ENCODE measurements at places on chromosomes 3 and 15.

GRCh38 chr3:78268716-78269668 lies 1229.1 kb downstream of the ROBO2 start:
- H3K27me3 ChIP-seq, result no peaks in the 10 kb centered on the region
- no peaks in the 10 kb centered on the region for H3K4me1 ChIP-seq
- no peak overlapping the region for H3K27ac ChIP-seq
- H3K36me3 ChIP-seq, result no peaks in the 10 kb centered on the region
- no peak overlapping the region for H3K4me3 ChIP-seq

DNA sequence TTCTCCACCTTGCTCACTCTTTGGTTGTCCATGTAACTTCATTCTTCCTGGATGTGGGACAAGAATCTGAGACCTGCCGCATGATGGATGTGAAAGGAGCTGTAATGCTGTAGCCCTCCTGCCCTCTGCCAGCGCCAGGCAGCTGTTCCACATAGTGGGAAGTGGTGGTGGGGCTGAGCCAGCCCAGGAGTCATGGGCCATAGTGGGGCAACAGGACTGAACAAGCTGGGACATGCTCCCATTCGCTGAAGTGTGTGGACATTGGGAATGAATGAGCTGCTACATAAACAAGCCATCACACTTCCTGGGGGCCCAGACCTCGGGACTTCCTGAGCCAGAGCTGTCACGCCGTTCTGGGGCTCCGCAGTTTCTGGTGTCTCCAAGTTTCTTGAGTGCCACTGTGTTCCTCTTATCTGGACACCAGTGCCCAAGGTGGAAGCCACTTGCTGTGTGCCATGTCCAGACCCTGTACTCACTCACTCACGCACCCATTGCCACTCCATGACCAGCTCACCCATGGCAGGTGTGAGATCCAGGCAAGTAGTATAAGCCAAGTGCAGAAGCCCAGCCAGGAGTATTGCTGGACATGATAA lies 624.3 kb upstream of the EPHA6 start:
- no peaks in the 10 kb centered on the region for H3K4me1 ChIP-seq
- no peak overlapping the region for H3K27ac ChIP-seq
- no peak for DNase-seq
- H3K4me3 ChIP-seq, result no peak overlapping the region
- H3K27me3 ChIP-seq, result no peaks in the 10 kb centered on the region
- H3K36me3 ChIP-seq, result no peaks in the 10 kb centered on the region

GRCh38 chr3:10453431-10454163 lies 51.8 kb downstream of the ATP2B2 start:
- H3K27ac ChIP-seq, result no peak overlapping the region
- H3K27me3 ChIP-seq, result peaks cover 20% of the 10 kb centered on the region
- H3K4me1 ChIP-seq, result no peaks in the 10 kb centered on the region
- DNase-seq, result no peak
- no peaks in the 10 kb centered on the region for H3K36me3 ChIP-seq

- no peaks in the 10 kb centered on the region for H3K27me3 ChIP-seq
- no peak for DNase-seq
- H3K36me3 ChIP-seq, result peaks cover 2% of the 10 kb centered on the region
- H3K27ac ChIP-seq, result no peak overlapping the region
- H3K4me1 ChIP-seq, result peaks cover 2% of the 10 kb centered on the region
Measured at GRCh38 chr3:177894081-177894728, 642.0 kb upstream of the KCNMB2 start.

DNA sequence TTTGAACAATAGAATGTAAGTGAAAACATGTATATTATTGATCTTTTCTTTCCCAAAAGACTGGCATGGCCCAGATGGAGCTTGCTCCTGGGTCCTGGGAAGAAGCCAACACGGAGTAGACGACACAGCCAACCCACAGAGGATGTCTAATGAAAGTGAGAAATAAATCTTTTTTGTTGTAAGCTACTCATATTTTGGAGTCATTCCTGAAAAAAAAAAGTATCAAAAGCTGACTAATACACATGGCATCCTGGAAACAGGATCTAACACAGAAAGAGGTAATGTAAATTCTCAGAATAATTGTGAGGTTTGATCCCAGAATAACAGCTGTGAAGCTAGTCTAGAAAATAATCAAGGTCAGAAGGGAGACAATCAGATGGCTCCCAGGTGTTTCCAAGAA lies 12.6 kb upstream of the FRMD5 start:
- H3K4me1 ChIP-seq, result no peaks in the 10 kb centered on the region
- H3K4me3 ChIP-seq, result no peak overlapping the region
- H3K36me3 ChIP-seq, result no peaks in the 10 kb centered on the region
- H3K27me3 ChIP-seq, result no peaks in the 10 kb centered on the region

DNA sequence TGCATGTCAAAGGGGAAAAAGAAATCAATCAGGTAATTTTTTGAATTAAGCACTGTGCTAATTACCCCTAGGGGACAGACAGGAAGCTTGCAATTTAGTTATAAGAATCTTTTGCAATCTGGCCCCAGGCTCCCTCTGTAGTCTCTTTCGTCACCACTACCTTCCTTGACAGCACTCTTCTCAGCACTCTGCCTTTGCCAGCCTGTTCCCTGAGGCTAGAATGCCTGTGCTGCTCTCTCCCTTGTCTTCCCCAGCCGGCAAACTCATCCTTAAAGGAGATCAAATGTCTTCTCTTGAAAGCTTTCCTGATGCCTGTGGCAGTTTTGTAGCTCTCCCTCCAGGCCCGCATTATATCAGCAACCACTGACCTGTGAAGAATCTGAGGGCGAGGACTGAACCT lies 32.4 kb upstream of the PRTG start:
- no peaks in the 10 kb centered on the region for H3K36me3 ChIP-seq
- H3K4me1 ChIP-seq, result no peaks in the 10 kb centered on the region
- peaks cover 21% of the 10 kb centered on the region for H3K27me3 ChIP-seq
- DNase-seq, result no peak
- H3K27ac ChIP-seq, result no peak overlapping the region

- no peaks in the 10 kb centered on the region for H3K27me3 ChIP-seq
- H3K27ac ChIP-seq, result no peak overlapping the region
- H3K4me3 ChIP-seq, result no peak overlapping the region
- no peaks in the 10 kb centered on the region for H3K4me1 ChIP-seq
Measured at GRCh38 chr15:100191161-100191560, 150.6 kb downstream of the ADAMTS17 start.

- H3K27me3 ChIP-seq, result no peaks in the 10 kb centered on the region
- no peak overlapping the region for H3K4me3 ChIP-seq
- no peaks in the 10 kb centered on the region for H3K36me3 ChIP-seq
- no peak overlapping the region for H3K27ac ChIP-seq
- H3K4me1 ChIP-seq, result peaks cover 4% of the 10 kb centered on the region
- DNase-seq, result peak; percentile 62
Measured at GRCh38 chr3:120182613-120183511, 88.6 kb upstream of the GSK3B start.

- H3K27ac ChIP-seq, result peak overlapping the region; percentile 84
- peaks cover 17% of the 10 kb centered on the region for H3K4me1 ChIP-seq
- H3K36me3 ChIP-seq, result peaks cover 10% of the 10 kb centered on the region
- peak; percentile 98 for DNase-seq
- H3K27me3 ChIP-seq, result no peaks in the 10 kb centered on the region
- no peak overlapping the region for H3K4me3 ChIP-seq
Measured at GRCh38 chr15:32774022-32774421, 56.2 kb downstream of the GREM1 start.

DNA sequence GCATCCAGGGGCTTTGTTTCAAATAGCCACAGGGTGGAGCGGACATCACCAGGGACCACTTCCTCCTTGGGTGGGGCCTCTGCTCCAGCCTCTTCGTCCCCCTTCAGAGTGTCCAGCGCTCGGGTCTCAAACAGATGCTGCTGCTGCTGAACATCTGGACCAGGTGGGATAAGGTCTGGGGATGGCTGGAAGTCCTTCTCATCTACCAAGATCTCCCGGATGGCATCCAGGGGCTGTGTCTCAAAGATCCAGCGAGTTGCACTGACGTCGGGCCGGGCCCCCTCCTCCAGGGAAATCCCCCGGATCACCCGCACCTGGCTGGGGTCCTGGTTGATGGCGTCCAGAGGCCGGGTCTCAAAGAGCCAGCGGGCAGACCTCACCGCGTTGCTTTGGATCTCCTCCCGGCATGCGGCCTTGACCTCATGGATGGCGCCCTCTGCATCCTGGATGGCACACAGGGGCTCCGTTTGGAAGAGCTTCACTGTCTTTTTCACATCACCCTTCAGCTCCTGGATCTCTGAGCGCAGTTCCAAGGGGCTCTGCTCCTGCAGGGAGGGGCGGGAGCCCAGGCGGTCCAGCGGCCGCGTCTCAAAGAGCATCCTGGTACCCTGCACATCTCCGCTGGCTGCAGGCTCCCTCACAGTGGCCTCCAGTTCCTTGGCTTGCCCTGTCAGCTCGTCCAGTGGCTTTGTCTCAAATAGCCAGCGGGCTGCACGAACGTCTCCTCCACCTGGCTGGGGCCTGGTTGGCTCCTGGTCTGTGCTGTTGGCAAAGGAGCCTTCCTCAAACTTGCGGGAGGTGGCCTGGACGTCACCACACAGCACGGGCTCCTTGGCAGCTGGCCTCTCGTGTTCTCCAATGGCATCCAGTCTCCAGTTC lies 3.9 kb downstream of the XIRP1 start:
- H3K36me3 ChIP-seq, result no peaks in the 10 kb centered on the region
- H3K4me1 ChIP-seq, result peaks cover 9% of the 10 kb centered on the region
- no peak overlapping the region for H3K4me3 ChIP-seq
- no peak overlapping the region for H3K27ac ChIP-seq
- no peaks in the 10 kb centered on the region for H3K27me3 ChIP-seq

DNA sequence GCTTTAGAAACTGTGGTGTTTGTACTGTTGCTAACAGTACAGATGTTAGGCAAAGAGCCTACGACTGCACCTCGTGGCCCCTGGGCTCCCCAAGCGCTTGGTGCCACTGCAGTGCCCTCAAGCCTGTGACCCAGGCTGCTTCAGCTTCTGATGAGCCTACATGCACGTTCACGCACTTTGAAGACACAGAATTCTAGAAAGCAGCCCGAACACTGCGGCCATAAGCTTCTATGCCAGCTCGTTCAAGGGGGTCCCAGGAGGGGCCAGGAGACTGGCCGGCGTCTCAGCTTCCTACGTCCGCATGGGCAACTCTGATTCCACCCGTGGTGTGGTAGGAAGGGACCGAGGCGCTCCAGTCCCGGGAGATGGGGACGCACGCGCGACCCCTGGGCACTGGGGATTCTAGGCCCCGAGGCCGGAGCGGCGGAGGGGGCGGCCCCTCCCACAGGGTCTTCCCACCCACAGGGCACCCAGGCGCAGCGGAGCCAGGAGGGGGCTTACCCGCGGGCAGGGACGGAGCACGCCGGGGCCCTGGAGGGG lies 653 bp downstream of the MYO5C start:
- H3K27ac ChIP-seq, result no peak overlapping the region
- no peak for DNase-seq
- no peaks in the 10 kb centered on the region for H3K36me3 ChIP-seq
- H3K4me1 ChIP-seq, result no peaks in the 10 kb centered on the region

GRCh38 chr3:184944241-184944640 lies 132.3 kb downstream of the VPS8 start:
- H3K4me1 ChIP-seq, result no peaks in the 10 kb centered on the region
- H3K27me3 ChIP-seq, result no peaks in the 10 kb centered on the region
- H3K4me3 ChIP-seq, result no peak overlapping the region
- no peak overlapping the region for H3K27ac ChIP-seq
- 0 out of 2 replicates have a peak, but pooled peaks cover 2% of the 10 kb centered on the region for H3K36me3 ChIP-seq

DNA sequence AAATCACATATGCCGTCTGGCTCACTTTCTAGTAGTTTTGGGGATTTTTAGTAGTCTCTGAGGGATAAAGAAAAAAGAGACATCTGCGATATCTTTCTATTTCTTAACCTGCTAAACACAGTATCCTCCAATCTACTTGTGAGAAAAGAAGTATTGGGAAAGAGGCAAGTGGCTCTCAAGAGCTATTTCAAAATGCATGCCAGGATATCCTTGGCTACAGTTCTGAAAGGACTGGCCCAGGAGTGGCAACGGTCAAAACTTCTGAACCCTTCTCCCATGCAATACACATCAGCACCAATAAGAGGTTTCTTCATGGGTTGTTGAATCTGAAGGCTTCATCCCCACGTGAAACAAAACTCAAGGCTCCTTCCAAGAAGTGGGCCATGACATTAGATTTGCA lies 204.0 kb upstream of the WNT5A start:
- no peak for DNase-seq
- no peak overlapping the region for H3K27ac ChIP-seq
- no peaks in the 10 kb centered on the region for H3K27me3 ChIP-seq

- H3K4me3 ChIP-seq, result no peak overlapping the region
- H3K27ac ChIP-seq, result no peak overlapping the region
- DNase-seq, result no peak
- H3K27me3 ChIP-seq, result no peaks in the 10 kb centered on the region
- peaks cover 8% of the 10 kb centered on the region for H3K4me1 ChIP-seq
- no peaks in the 10 kb centered on the region for H3K36me3 ChIP-seq
Measured at GRCh38 chr15:58454950-58455401, 23.2 kb downstream of the LIPC start.

- no peaks in the 10 kb centered on the region for H3K4me1 ChIP-seq
- no peak overlapping the region for H3K4me3 ChIP-seq
- DNase-seq, result no peak
- H3K27me3 ChIP-seq, result no peaks in the 10 kb centered on the region
Measured at GRCh38 chr3:152229692-152230091, 39.0 kb upstream of the MBNL1 start.

DNA sequence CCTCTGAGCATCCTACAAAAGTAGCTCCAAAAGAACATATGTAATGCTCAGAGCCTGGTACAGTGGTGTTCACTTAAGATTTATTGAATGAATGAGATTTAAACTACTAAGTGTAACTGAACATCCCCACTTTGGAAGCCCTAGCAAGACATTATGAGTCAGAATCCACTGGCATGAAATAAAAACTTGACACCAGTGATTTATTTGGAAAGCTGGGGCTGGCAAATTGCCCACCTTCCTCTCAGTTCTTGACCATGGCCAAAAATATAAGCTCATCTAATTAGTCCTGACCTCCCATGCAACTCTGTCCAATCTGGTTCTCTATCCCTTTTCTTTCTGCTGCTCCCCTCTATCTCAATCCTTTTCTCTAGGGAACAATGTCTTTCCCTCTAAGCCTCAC lies 418.0 kb downstream of the PLCL2 start:
- H3K4me3 ChIP-seq, result no peak overlapping the region
- H3K4me1 ChIP-seq, result no peaks in the 10 kb centered on the region
- no peaks in the 10 kb centered on the region for H3K36me3 ChIP-seq
- no peaks in the 10 kb centered on the region for H3K27me3 ChIP-seq

DNA sequence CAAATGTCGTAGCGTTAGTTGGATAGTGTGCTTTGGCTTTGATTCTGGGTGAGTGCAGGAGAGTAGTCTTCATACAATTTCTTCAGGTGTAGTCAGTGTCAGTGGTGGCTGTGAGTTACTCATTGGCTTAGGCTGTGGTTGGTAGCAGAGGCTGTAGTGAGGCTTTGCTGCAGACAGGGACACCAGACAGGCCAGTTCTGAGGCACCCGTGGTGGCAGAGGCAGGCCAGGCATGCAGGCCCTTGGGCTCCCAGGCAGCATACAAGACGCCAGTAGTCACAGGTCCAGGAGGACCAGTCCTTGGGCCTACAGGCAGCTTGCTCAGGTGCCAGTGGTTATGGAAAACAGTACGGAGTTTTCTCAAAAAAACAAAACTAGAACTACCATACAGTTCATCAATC lies 61.3 kb downstream of the DMXL2 start:
- no peaks in the 10 kb centered on the region for H3K4me1 ChIP-seq
- DNase-seq, result no peak
- H3K27ac ChIP-seq, result no peak overlapping the region
- no peaks in the 10 kb centered on the region for H3K27me3 ChIP-seq
- no peaks in the 10 kb centered on the region for H3K36me3 ChIP-seq

- H3K36me3 ChIP-seq, result peaks cover 33% of the 10 kb centered on the region
- no peak overlapping the region for H3K4me3 ChIP-seq
- peaks cover 7% of the 10 kb centered on the region for H3K4me1 ChIP-seq
- H3K27ac ChIP-seq, result no peak overlapping the region
Measured at GRCh38 chr3:10145685-10146084, 4.1 kb downstream of the VHL start.
